ENCODE measurements at places on chromosomes 6 and 20.

GRCh38 chr20:31523361-31524283 is 9.4 kb downstream of the HM13 start:
- DNase-seq, result no peak

- DNase-seq, result no peak
Observed at GRCh38 chr6:157825243-157825904, 2.3 kb downstream of the SNX9 start.

DNA sequence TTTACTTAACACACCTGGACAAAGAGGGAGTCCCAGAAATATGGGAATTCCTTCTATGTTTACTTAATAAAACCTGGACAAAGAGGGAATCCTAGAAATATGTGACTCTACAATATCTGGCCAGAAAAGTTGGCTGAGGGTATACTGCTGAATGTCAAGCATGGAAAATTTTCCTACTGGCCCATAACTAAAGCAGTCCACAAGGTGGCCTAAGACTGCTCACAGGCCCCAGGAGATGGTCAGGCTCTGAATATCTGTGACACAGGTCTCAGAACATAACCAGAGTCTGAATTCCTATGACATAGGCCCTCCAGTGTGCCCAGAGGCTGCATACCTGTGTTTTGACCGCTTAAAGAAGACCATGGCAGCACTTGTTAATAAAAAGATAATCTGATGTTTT is 578.2 kb upstream of the NRSN1 start:
- no peak for DNase-seq

DNA sequence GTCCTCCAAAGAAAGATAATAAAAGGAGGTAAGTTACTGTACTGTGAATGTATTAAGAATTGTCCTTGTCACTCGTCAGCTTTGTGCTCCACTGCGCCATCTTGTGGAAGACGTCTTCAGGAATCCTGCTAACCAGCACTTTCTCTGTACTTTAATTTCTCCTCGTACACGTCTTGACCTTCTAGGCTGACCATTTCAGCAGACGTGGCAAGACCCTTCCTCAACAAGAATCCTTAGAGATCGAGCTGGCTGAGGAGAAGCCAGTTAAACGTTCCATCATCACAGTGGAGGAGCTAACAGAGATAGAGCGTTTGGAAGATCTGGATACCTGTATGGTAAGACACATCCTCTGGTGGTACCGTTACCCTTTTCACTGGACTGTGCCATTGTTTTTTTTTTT is 95.5 kb upstream of the SCGN start:
- peak; percentile 46 for DNase-seq

DNA sequence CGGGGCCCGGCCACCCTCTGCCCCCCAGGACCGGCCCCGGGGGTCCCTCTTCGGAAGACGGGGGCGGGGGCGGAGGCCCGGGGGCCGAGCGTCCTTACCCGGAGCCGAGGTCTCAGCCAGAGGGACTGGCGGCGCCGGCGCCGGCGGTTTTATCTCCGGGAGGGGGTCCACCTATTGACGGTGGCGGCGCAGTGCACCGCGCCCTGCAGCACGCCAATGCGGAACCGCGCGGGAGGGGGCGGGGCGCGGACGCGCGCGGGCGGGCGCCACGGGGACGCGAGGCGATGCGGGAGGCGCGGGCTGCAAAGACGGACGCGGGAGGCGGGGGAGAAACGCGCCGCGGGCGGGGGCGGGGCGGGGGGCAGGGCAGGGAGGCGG is at the start of gene EEF1A2:
EEF1A2 (minus strand) TSS at position 124 of the 378 bp plus-strand sequence. CDS start 1,320 bp downstream, outside the sequence.
- no peak for DNase-seq

- no peak for DNase-seq
Observed at GRCh38 chr20:32205110-32205842, 2.3 kb downstream of the PLAGL2 start.

DNA sequence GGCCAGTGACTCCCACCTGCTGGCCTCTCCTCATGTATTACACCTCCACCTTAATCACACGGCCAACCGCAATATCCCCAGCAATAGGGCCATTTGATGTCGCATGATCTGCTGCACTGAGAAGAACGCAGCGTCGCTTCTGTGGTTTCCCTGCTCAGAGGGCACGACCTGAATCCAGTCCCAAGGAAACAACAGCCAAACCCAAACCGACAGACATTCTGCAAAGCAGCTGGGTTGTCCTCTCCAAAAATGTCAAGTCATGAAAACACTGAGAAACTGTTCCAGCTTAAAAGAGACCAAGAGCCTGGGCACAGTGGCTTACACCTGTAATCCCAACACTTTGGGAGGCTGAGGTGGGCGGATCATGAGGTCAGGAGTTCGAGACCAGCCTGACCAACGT is 7.5 kb upstream of the BPI start:
- no peak for DNase-seq

GRCh38 chr20:50580842-50581544 is 70.8 kb downstream of the PTPN1 start:
- DNase-seq, result no peak
